Islet precursor cell (in vitro differentiated cells): ENCODE measurements at places on chromosomes 1 and 21.
A peak's percentile ranks its signal among the peaks of the same experiment; 100 is the strongest.

DNA sequence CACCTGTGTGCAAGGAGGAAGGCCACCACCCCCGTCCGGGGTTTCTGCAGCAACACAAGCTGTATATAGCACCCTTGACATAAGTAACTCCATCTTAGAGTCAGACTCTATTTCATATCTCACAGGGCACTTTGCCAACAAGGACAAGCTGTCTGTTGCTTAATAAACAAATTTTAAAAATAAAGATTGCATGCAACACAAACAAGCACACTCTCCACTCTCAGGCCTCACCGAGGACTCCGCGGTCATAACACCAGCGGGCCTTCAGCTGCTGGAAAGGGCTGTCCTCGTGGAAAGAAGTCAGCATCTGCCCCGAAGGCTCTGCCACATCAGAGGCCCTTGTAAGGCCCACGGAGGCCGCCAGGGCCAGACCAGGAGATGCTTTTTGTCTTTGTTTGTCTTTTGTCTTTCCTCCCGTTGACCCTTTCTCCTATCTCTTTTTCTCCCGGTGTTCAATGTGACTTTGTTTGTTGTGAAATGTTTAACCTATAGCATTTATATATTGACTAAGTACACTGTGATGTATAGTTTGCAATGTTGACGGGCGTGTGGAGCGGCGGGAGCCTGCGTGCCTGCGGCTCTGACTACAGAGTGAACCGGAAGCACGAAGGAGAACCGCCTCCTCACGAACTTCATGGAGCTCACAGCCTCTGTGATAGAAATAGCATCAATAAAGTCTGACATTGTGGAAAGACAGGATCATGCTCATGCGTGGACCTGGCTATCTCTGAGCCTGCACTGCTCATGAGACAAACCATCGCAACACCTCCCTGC lies 24.1 kb downstream of the MEGF6 start:
- no peak for DNase-seq

DNA sequence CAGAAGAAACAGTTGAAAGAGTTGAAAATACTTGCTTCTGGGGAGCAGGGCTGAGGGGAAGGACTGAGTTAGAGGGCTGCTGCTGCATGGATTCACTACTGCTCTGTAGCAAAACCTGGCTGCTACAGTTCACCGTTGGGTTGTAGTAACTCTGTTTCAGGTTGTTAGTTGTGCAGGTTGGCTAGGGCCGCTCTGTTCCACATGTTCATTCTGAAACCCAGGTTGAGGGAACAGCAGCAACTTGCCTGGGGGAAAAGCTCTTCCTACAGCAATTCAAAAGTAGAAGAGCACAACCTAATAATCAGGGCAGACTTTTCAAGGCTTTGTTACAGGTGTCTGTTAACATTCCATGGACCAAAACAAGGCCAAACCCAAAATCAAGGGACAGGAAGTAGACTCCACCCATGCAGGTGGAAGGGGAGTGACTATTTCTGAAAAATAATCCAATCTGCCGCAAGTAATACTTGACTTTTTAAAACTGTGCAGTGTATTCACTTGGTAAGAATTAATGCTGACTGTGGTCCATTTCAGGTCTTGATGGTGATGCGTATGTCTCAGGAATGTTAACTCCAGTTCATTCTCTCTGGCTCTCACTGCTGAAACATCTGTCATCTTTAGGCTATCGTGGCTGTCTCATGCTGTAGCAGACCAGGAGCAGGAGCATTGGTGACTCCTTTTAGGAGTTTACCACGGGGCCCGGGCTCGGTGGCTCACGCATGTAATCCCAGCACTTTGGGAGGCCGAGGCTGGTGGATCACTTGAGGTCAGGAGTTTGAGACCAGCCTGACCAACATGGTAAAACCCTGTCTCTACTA lies 5.1 kb upstream of the PARK7 start:
- peak; percentile 65 for DNase-seq

DNA sequence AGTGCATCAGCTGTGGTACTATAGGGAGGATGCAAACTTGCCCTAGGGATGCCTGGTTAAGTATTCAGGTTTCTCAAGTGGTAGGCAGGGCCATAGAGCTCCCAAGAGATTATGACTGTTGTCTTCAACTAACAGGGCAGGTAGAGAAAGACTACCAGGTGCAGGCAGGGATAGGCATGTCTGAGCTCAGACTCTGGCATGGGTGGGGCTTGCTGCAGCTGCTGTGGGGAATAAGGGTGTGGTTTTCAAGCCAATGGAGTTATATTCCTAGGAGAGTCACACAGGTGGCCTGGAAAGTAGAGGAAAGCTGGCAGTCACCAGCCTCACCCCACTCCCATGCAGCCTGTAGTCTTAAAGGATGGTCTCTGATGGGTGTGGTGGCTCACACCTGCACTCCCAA lies 673.4 kb upstream of the ADGRL4 start:
- DNase-seq: no peak

DNA sequence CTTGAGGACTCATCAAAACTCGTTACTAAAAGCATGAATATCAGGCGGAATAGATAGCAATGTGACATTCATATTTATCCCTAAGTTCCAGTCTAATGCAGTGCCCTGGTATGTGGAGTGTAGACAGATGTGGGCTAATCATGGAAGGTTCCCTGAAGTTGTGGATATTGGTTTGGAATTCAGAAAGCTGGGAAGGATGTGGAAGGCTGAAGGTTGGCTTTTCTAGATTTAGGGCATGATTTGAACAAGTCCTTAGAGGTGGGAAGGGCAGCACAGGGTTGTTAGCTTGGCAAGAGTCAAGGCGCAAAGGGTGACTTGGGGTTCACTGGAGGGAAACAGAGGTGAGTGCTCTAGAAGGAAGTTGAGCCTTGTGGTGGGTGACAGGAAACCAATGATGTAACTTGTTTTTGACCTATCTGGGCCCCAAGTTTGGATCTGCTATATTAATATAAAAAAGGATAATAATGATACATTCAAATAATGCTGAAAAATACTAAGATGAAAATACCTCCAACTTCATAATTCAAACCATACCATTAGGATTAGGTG lies 21.9 kb downstream of the LGALS8 start:
- DNase-seq: no peak

- DNase-seq: no peak
Observed at GRCh38 chr1:11886986-11887665, 28.4 kb upstream of the NPPB start.

GRCh38 chr1:212440419-212440818 lies 7.7 kb downstream of the NENF start:
- peak; percentile 70 for DNase-seq

- no peak for DNase-seq
Observed at GRCh38 chr1:201610858-201611257, 71.9 kb downstream of the NAV1 start.

GRCh38 chr1:229194096-229194495 lies 76.8 kb upstream of the RAB4A start:
- DNase-seq: no peak

- no peak for DNase-seq
Observed at GRCh38 chr21:35234725-35235124, 185.6 kb upstream of the RUNX1 start.

DNA sequence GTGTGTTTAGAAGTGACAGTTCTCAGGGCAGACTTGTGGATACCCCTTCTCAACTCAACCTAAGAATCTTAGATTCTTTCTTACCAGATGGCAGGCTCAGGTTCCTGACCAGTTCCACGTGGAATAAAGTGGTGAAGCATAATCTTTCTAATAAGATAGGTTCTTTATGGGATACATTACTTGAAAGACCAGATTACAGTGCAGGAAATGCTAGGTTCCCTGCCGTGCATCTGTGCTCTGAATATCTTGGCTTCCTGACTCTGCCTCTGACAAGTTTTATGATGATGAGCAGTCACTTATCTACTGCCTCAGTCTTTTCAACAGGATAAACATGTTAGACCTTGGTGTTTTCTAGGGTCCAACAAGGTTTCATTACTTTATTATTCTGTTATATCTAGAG lies 207.9 kb upstream of the CACYBP start:
- DNase-seq: no peak

DNA sequence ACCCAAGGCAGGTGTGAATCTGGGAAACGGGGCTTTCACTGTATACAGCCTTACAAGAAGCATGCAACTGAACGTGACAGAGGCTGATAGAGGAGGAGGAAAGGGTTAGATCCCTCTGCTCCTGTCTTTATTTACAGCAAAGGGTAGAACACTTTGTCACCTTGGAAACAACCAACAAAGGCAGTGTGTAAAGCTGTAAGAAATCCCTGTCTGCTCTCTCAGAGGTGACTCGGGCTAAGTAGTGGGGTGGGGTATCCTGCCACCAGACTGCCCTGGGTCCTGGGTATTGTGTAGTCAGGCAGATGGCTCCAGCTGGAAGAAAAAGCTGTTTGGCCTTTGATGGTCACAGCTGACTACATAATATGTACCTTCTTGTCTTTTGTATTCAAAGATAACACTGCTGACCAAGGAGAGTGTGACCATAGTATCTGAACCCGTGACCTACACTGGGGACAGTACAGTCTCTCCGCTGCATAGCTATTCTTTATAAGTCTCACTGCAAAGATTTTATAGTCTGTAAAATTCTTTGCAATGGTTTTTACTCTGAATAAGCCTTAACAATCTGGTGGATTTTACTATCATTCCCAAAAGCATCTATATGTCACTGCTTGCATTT lies 22.1 kb upstream of the POU2F1 start:
- DNase-seq: peak; percentile 70

DNA sequence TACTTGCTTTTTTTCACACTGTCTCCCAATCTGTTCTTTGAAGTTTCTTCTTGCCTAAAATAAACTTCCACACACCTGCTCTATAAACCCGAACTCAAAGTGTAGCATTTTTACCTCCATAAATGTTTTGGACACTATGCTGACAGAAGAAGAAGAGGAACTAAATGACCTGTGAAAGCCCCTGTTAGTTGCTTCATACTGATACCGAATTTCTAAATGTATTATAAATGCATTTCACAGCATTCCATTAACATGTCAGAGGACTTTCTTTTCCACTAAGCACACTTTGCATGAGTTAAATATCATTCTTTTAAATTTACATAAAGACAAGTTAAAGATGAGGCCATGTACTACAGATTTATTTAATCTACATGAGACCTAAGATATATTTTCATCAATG lies 281.0 kb downstream of the SMYD3 start:
- DNase-seq: no peak

GRCh38 chr21:28704746-28705145 lies 287.9 kb downstream of the LTN1 start:
- DNase-seq: no peak

DNA sequence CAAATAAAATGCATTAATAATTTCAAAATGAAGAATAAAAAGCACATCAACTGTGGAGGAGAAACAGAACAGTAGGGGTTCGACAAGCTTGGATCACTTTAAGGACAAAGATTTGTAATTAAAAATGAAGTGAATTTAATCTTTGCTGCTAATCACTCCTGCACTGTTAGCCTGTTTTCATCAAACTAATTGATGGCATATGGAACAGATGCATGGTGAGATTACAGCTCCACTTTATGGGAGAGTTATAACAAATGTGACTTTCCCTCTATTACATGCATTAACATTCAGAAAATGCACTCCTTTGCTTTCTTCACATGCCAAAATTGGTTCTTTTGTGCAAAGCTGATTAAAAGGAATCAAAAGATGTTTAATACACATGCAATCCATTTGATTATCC lies 207.2 kb upstream of the C21orf91 start:
- DNase-seq: no peak

DNA sequence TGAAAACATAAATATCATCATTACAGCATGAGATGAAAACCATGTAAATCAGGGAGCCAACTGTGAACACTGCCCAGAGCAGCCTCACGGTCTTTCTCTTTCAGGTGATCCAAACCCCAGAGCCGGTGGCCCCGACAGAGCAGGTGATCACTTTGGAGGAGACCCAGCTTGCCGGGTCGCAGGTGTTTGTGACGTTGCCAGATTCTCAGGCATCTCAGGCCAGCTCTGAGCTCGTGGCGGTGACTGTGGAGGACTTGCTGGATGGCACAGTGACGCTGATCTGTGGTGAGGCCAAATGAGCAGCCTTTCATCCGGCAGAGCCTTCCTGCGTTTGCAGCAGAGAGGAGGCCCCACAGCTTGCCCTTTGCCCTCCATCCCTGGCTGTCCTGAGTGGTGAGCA lies 37.2 kb upstream of the EPHA8 start:
- DNase-seq: no peak
